ENCODE measurements at places on chromosomes 3 and 15.

DNA sequence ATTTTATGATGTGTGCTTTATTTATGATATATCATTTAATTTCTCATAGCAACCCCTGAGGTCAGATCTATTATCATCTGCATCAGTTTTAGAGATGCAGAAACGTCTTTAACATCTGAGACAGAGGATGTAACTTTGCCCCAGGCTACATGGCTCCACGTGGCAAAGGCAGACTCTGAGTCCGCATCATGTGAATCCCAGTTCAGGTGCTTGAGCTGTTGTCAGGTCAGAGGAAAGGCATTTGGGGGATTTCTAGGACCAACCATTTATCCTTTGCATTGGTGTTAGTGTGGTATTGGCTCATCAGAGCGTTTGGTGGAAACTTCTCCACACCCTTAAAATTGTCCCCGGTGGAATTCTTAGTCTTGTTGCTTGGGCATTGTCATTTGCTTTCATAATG lies 10.8 kb downstream of the CACNA2D3 start:
- no peak for DNase-seq

DNA sequence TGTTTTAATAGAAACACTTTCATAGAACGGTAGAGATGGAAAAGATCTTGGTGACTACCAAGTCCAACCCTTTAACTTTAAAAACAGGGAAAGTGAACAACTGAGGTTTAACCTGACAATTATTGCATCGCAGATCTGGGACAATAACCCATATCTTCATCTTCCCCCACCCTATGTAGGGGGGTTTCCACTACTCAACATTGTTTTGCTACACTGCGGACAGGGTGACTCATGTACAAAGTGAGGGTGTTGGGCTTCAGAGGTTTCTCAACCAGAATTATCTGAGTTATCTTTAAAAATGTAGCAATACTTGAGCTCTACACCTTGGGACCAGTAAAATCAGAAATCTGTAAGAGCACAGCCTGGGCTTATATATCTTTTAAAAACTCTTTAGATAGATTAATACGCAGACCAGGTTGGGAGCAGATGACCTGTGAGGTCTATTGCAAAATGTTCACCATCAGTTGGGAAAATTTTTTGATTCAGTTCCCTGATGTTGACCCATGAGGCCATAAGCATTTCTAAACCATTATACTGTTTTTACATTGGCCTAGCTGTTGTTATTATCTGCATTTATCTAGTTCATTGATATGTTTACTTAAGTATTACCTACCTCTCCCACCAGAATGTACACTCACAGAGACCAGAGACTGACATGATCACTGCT lies 103.6 kb upstream of the ICE2 start:
- DNase-seq, result no peak

- DNase-seq, result no peak
Observed at GRCh38 chr3:17384567-17385296, 357.7 kb downstream of the TBC1D5 start.

DNA sequence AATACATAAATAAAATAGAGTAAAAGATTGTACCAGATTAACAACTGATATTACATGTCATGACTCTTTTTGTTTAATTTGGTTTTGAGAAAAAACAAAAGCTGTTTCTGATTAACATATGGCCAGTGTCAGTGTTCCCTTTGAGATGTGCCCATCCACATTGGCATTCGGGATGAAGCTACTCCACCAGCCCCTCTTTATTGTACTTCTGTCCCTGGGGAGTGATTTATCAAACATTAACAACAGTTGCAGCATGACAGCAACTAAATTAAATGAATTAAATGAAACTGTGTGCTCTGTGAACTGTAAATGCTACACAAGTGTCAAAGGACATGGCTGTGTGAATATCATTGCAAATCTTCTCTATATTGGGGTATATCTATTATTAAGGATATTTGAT lies 25.9 kb upstream of the MTMR10 start:
- no peak for DNase-seq

DNA sequence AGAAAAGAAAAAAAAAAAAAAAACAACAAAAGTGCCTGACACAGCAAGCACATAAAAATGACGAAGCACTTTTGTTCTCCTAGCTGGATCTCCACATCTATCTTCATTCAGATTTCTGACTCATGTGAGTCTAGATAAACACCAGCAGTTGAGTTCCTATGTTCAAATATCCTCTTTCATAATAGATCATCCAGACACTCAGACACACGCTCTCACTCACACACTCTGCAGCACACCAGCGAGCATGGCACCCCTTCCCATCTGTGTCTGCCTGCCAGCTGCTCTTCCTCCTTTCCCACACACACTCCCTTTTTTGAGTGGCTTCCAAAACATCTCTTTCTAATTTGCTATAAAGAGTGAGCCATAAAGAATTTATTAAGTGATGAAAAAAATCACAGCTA lies 19.8 kb upstream of the CELF6 start:
- DNase-seq, result no peak

- no peak for DNase-seq
Observed at GRCh38 chr15:48650931-48651330, 5.4 kb upstream of the FBN1 start.
